Heart left ventricle (tissue), 16 donors: ENCODE measurements at places on chromosomes 11 and 22. TPM values are rescaled to one million over a fixed set of nuclear protein-coding genes. Genes with fewer than 3 reads are reported as not detected.

DNA sequence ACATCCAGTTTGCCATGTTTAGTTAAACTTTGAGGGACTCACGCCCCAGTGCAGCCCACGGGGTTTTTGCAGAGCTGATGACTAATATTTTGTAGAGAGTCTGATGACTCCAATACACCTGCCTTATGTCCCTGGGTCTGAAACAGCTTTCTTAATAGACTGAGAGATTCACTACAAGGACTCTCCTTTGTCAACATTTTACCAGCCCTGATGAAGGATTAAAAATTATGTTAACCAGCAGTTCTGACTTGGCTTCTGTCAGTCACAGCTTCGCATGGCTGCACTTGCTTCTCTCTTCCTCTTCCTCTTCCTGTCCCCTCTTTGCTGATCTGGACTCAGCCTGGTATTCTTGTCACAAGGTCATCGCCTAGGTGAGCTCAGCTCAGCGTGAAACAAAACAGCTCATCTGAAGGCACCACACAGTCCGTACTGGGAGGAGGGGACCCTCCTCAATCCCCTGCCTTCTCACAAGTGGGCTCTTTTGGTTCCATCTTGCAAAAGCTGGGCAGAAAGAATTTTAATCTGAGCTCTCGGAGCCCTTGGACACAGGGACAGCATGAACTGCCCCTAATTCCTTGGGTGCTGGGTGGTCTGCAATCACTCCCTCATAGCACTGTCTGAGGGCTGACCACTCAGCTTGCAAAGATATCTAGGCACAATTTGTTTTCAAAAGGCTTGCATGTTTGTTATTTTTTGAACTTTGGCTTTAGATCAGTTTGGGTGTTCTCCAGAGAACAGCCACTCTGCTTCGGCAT is 38.1 kb upstream of the POU2AF1 start:
- no peak for DNase-seq

CLCF1 gene
- polyA plus RNA-seq, result 17.1 TPM

MYOD1 gene
- polyA plus RNA-seq, result not detected

- DNase-seq, result no peak
These were observed 71.4 kb upstream of the B3GNT6 start for GRCh38 chr11:76962583-76963416.

DNA sequence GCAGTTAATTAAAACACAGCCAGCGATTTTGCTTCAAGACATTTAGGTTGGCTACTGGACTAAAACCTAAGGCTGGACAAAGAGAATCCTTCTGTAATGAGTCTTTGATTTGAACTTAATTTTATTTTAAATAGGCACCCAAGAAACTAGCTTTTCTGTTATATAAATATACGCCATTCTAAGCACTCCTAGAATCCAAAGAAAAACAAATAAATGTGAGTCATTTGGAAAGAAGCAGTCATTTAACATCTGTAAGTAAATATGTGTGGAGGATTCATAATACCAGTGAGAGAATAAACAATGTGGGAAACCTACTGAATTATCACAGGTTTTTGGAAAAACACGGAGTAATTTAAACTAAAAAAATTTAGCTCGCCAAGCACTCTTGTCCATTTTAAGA is 1.2 kb upstream of the TECTA start:
- no peak for DNase-seq

TBX1 gene
- polyA plus RNA-seq, result 0.11 TPM
